ENCODE measurements at places on chromosomes 1 and 21.

DNA sequence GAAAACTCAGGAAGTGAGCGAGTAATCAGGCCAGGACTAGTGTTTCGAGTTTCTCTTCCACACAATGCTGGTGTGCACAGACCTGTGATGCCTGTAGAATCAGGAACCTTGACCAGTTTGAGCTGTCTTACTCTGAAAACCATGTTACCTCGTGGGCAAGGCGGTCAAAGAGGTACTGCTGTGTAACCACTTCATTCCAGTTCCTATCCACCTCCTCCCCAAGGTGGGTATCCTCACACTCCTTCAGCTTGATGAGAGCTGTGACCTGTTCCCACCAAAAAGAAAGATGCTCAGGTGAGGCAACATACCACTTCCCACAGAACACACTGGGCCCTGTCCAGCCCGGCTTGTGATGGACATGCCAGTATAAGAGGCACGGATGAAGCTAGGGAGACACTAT is 88.1 kb downstream of the NRDC start:
- no peak for DNase-seq

GRCh38 chr1:44489481-44489880 is 84.4 kb downstream of the RNF220 start:
- DNase-seq, result no peak

DNA sequence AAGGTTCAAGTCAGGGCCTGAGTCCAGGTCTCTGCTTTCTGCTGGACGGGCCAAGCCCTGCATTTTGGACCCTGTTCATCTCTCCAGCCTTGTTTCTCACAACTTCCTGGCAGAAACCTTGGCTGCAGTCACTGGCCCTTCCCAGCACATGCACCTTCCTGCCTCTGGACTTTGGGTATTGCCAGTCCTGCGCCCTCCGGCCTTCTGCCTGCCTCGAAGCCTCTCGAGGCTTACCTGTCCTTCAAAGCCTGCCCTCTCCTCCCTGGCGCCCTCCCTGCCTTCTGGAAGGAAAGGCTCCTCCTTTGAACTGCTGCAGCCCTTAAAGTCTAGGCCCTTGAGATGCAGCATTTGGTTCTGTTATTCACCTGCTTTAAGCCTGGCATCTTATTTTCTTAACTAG is 52.8 kb downstream of the HTR6 start:
- no peak for DNase-seq

DNA sequence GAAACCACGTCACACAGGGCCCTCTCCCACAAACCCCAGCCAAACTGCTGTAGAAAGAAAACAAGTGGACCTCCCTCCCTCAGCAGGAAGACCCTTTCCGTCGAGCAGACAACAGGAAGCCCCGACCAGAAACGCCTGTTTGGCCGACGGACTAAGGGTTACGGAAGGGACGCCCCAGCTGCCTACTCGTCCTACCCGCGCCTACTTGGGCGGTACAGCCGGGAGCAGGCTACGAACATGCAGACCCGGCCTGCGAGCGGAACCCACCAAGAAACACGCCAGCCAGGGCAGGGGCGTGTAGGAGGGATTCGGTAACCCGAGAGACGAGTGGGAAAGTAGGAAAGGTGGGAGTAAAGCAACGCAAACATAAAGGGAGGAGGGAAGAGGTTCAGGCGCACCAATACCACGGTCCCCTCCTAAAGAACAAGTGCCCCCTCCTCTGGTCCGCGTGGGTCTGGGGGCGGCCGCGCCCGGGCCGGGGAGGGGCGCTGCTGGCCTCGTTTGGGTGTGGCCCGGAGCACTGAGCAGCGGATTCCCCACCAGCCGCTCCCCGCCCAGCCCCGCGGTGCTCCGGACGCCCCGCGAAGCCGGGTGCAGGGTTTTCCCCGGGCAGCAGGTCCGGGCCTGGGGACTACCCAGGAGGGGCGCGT is 450 bp downstream of the S100A10 start:
- DNase-seq, result peak; percentile 78

DNA sequence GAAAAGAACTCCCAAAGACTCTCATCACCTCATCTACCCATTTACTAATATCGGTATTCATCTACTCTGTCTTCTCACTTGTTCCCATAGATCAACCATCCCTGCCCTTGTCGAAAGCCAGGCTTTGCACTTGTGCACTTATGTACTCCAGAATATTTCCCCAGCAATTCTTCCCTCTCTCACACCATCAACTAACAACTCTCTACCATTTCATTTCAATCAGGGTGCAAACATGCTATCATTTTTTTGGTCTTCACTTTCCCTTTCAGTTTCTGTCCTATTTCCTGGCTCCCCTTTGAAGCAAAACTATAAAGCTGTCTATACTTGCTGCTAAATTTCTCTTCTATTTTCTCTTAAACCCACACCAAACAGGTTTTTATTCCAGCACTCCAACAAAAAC is 6.7 kb downstream of the C1orf105 start:
- no peak for DNase-seq

- peak; percentile 95 for DNase-seq
These were observed 79.2 kb upstream of the WDR26 start for GRCh38 chr1:224513787-224514209.

- DNase-seq, result peak; percentile 87
These were observed 4.4 kb upstream of the ZNF692 start for GRCh38 chr1:248862998-248863881.

DNA sequence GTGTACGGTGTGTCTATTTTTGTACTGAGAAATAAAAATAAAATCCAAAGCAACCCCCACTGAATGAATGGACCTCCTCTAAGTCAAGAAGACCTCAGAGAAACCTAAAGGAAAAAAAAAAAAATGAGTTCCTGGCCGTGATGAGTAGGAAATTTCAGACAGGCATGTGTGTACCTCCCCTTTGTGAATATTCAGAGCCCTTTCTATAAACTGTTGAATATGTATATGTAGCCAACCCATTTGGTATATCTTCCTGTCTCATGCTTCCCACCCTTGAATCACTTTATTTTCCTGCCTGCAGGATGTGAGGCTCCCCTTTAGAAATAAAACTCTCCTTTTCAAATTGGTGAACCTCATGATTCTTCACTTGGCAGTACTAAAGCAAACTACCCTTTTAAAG is 887.8 kb upstream of the NCAM2 start:
- no peak for DNase-seq

GRCh38 chr1:46130606-46131005 is 1.8 kb downstream of the PIK3R3 start:
- no peak for DNase-seq

DNA sequence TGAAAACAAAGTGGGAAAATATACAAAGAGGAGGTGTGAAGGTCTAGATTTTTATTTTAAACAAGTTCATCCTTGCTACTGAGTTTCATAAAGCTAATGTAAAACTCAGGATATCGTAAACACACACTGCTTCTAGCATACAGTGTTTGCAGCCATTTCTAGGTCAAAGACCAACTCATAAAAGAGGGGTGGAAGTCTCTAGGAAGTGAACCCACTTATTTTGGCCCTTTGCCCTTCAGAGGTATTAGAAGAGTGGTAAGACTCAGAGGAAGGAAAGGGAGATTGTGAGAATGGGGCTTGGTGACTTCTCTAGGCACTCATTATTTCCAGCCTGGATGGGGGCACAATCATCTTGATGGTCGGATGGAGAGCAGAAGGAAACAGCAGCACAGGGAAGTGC is 91.2 kb downstream of the TNFSF18 start:
- no peak for DNase-seq

DNA sequence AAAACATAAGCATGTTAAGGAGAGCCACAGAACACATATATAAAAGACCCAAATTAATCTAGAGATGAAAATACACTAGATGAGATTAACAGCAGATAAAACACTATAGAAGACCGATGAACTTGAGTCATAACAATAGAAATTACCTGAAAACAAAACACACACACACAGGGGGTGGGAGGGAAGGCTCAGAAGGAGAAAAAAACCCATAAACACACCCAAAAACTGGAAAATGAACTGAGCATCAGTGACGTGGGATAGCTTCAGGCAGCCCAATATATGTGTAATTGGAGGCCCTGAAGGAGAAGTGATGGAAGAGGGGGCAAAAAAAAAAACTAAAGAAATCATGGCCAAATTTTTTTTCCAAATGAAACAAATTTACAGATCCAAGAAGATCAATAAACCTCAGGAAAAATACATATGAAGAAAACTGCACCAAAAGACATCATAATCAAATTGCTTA is 11.4 kb downstream of the ALDH9A1 start:
- no peak for DNase-seq

GRCh38 chr21:18614303-18614702 is 210.7 kb upstream of the TMPRSS15 start:
- no peak for DNase-seq

DNA sequence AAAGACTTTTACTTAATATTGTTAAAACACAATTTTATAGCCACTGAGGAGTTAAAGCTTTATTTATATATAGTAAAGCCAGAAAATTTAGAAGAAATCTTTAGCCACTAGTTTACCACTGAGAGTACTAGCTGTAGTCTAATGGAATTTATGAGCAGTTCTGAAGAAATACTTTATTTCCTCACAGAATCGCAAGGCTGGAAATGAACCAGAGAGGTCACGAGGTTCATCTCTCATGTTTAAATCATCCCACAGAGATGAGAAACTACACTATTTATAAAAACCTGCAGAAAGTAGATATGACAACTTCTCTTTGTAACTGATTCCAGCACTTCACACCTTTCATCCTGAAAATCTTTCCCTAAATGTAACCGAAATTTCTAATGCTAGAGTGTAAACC is 26.0 kb downstream of the ADGRL4 start:
- DNase-seq, result no peak

- DNase-seq, result no peak
These were observed 52.2 kb downstream of the EPB41 start for GRCh38 chr1:28966617-28967016.

DNA sequence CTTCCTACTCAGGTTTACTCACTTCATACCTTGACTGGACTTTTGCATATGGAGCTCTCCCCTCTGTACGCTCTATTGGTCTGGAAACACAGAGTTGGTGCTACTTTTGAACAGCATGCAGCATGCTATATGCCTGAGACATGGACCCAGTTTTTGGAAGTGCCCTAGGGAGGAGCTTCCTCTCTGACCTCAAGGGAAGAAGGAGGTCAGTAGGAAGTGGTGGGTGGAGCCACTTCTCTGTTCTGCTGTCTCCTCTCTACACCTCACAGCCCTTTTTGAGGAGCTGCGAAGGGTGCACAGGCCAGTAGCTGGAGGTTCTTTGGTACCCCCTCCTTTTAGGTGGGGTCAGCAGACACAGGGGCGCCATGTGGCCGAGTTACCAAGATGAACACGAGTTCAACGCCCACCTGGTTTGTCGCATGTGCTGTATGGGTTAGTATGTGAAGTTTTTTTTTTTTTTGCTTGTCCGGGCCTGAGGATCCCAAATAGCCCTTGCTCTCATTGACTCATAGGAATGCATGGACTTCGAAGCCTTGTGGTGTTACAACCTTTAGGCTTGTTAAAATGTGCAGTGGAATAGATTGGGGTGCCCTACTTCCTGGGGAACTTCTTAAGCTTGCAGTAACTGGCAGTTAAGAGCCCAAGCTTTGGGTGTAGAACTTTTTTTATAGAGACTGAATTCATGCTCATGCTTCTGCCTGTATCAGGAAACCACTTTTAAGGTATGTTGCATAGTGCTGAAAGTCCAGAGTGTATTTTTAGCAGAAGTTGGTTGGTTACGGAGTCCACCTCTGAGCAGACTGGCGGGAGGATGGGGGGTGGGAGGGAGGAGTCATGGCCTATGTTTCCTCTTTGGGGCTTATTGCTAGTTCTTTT is 10.7 kb downstream of the MACF1 start:
- DNase-seq, result peak; percentile 64

- DNase-seq, result no peak
These were observed 13.9 kb upstream of the IL6R start for GRCh38 chr1:154391086-154391770.

GRCh38 chr1:92870591-92870990 is 38.8 kb downstream of the RPL5 start:
- DNase-seq, result no peak

DNA sequence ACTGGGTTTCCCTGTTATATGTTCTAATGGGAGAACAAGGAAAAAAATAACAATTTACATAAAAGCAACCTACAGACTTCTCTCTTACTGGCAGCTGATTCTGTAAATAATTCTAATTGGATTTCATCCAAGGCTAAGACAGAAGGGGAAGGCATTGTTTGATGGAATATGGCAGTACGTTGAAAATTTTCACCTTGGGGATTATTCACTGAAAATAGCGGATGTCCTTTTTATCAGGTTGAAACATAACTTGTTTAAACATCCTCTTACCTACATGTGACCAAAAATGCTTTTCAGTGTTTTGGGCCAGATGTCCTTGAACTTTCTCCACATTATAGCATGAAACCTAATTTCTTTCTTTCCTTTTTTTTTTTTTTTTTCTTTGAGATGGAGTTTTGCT is 24.9 kb downstream of the TSNAX start:
- DNase-seq, result no peak

- no peak for DNase-seq
These were observed 71.4 kb downstream of the DMRTB1 start for GRCh38 chr1:53530550-53530949.

GRCh38 chr1:118995312-118996016 is 7.3 kb upstream of the TBX15 start:
- DNase-seq, result no peak

- DNase-seq, result no peak
These were observed 13.1 kb upstream of the TMEM61 start for GRCh38 chr1:54967372-54967771.

- no peak for DNase-seq
These were observed 25.4 kb upstream of the SRP9 start for GRCh38 chr1:225752245-225752644.

GRCh38 chr1:25369241-25369640 is 31.1 kb downstream of the TMEM50A start:
- no peak for DNase-seq

GRCh38 chr1:186187601-186188000 is 187.5 kb downstream of the TPR start:
- DNase-seq, result no peak

DNA sequence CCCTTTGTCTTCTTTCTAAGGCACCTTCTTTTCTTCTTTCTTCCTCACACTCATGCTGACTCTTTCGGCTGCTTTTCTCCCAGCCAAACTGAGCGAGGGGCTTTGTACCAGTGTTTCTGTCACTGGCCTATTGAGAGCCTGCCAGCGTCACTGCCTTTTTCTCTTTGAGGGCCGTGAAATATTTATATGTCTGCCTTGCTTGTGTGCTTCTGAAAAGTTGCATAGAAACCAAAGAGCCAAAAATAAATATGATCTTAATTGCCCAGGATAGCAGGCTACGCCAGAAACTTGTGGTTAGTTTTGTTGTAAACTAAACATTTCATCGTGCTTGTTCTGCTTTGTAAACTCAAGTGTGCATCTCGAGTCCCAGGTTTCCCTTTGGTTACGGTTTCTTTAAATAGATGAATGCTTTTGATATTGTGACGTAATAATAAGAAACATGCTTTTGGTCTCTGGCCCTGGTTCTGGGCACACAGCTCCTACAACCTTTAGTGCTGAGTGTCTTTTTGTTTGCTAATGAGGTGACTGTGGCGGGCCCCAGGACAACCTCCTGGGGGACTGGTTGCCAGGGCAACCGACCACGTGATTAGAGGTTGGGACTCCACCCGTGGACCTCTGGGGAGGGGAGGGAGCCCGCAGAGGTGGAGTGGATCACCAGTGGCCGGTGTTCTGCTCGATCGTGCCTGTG is 10.8 kb downstream of the SLC37A1 start:
- no peak for DNase-seq

GRCh38 chr1:36753451-36753850 is 270.7 kb upstream of the CSF3R start:
- DNase-seq, result no peak

All from stimulated activated effector memory CD8-positive, alpha-beta T cell treated with anti-CD3 and anti-CD28 coated beads, Interleukin-12 subunit alpha, Interleukin-12 subunit beta, amount 100 ng/mL, for 72 hours (primary cell).